Caco-2 (cell line): ENCODE measurements at places on chromosomes 3 and 15. TPM values are rescaled to one million over a fixed set of nuclear protein-coding genes. Genes with fewer than 3 reads are reported as not detected.
A peak's percentile ranks its signal among the peaks of the same experiment; 100 is the strongest.

- H3K36me3 ChIP-seq = no peaks in the 10 kb centered on the region
Observed at GRCh38 chr3:14377838-14378169, 24.6 kb upstream of the SLC6A6 start.

DNA sequence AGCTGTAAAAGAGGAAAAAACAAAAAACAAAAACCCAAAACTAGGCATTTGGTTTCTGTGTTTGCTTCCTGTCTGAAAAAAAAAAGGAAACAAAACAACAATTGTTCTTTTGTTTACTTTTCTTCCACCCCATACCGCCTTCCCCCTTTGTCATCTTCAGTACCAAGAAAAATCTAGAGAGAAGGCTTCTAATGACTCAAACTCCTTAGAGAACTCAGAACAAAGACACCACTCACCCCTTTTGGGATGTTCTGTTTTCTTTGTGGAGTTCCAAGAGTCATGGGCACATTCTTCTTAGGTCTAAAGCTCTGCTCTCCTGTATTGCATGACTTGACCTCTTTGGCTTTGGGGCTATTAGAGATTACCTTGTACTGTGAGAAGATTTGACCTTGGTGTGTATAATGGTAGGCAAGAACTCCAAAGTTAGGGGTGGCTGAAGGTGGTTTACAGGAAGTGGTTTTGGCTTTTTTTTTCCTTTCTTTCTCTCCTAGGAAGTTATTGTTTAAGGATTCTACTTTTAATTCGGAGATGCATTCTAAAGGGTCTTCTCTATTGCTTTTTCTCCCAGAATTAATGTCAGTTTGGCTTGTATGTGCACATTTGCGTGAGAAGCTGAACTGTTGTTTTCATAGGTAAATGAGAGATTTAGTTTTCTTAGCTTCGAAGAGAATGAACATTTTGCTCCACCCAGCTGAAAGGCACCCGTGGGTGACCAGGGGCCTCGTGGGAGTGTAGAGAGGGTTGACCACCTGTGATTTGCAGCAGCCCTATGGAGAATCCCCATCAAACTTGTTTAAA lies 39.5 kb upstream of the ZBTB20 start:
- no peaks in the 10 kb centered on the region for H3K27me3 ChIP-seq
- no peak for DNase-seq
- no peaks in the 10 kb centered on the region for H3K4me1 ChIP-seq

DNA sequence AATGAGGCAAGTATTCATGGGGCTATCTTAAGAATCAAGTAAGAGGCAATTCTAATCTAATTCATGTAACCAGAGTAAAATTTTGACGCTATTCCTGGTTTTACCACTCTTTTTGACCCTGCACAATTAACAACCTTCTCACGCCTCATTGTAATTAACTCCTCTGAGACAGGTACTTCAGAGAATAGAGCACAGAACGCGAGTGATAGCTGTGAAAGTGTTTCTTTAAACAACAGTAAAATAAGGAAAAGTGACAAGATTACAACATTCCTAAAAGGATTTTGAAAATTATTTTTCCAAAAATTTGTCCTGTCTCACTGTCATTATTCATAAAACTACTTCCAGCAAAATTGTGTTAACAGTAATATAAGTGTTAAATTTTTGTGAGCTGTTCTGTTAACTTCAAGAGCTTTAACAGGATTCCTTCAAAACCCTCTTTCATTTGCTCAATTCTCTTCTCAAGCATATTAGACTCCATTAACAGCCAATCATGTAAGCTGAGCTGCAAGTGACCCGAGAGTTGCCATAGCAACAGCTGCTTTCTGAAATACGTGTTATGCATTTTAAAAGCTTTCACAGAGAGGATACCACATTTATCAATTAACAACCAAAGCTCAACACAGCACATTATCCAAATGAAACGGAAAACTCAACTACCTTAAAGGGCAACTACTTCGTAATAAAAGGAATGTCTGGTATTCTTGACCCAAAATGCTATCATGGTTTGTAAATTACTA lies 93.1 kb downstream of the STAG1 start:
- no peaks in the 10 kb centered on the region for H3K4me1 ChIP-seq
- no peak overlapping the region for H3K4me3 ChIP-seq
- H3K36me3 ChIP-seq = no peaks in the 10 kb centered on the region
- no peak overlapping the region for H3K27ac ChIP-seq
- no peaks in the 10 kb centered on the region for H3K27me3 ChIP-seq

- peak overlapping the region; percentile 54 for H3K27ac ChIP-seq
- DNase-seq = no peak
- no peak overlapping the region for H3K4me3 ChIP-seq
Observed at GRCh38 chr15:74406517-74406916, 27.2 kb downstream of the SEMA7A start.

- no peak for DNase-seq
- no peak overlapping the region for H3K4me3 ChIP-seq
- no peaks in the 10 kb centered on the region for H3K36me3 ChIP-seq
- H3K27me3 ChIP-seq = no peaks in the 10 kb centered on the region
Observed at GRCh38 chr3:83913381-83913780, 1045.4 kb upstream of the CADM2 start.

DNA sequence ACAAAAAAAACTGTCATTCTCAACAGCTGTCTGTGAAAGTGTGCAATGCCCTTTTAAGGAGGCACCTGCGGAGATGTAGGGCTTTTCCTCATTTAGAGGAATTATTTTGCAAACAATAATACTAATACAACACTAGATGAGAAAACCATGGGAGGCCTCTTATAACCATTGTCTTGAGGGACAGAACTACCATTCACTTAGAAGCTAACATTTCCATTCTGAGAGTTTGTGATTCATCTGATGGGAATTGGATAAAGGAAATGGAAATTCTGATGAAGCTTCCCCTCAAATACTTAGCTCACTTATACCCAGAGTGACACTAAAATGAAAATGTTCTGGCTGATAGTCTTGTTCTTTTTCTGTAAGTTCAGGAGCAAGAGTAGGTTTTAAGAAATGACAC lies 147.7 kb downstream of the CADPS start:
- H3K27ac ChIP-seq = no peak overlapping the region
- H3K36me3 ChIP-seq = no peaks in the 10 kb centered on the region
- no peaks in the 10 kb centered on the region; the same call in 1 of the 2 replicates for H3K27me3 ChIP-seq
- H3K4me3 ChIP-seq = no peak overlapping the region

DNA sequence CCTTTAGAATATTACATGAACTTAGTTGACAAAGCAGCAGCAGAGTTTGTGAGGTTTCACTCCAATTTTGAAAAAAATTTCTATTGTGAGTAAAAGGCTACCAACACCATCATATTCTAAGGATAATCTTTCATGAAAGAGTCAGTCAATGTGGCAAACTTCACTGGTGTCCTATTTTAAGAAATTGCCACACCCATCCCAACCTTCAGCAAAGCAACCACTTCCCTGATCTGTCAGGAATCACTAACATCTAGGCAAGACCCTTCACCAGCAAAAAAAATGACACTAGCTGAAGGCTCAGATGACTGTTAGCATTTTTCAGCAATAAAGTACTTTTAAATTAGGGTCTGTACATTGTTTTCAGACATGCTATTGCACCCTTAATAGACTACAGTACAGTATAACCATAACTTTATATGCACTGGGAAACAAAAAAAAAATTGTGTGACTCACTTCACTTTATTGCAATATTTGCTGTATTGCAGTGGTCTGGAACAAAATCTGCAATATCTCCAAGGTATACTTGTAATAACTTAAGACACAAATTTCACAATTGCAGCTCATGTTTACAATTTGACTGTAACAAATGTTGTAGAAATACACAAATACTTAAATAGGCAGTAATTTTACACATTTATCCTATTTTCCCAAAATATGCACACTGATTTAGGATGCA lies 38.9 kb upstream of the ALCAM start:
- H3K4me3 ChIP-seq = no peak overlapping the region
- no peaks in the 10 kb centered on the region for H3K27me3 ChIP-seq
- H3K36me3 ChIP-seq = no peaks in the 10 kb centered on the region
- no peaks in the 10 kb centered on the region for H3K4me1 ChIP-seq

- no peak overlapping the region for H3K4me3 ChIP-seq
- peaks cover 8% of the 10 kb centered on the region for H3K4me1 ChIP-seq
- H3K27me3 ChIP-seq = no peaks in the 10 kb centered on the region
- no peak overlapping the region for H3K27ac ChIP-seq
- DNase-seq = no peak
- no peaks in the 10 kb centered on the region for H3K36me3 ChIP-seq
Observed at GRCh38 chr3:5002174-5002870, 23.1 kb downstream of the BHLHE40 start.

- H3K4me1 ChIP-seq = peaks cover 31% of the 10 kb centered on the region
- H3K27ac ChIP-seq = peak overlapping the region; percentile 90
- H3K27me3 ChIP-seq = no peaks in the 10 kb centered on the region
- H3K4me3 ChIP-seq = no peak overlapping the region
- no peaks in the 10 kb centered on the region for H3K36me3 ChIP-seq
- DNase-seq = peak; percentile 46
Observed at GRCh38 chr3:194577986-194578905, 55.0 kb downstream of the TMEM44 start.

- no peak overlapping the region for H3K27ac ChIP-seq
- no peak for DNase-seq
- H3K4me3 ChIP-seq = no peak overlapping the region
- no peaks in the 10 kb centered on the region for H3K27me3 ChIP-seq
- H3K4me1 ChIP-seq = no peaks in the 10 kb centered on the region
- no peaks in the 10 kb centered on the region for H3K36me3 ChIP-seq
Observed at GRCh38 chr15:88606070-88606794, 14.9 kb upstream of the AEN start.

DNA sequence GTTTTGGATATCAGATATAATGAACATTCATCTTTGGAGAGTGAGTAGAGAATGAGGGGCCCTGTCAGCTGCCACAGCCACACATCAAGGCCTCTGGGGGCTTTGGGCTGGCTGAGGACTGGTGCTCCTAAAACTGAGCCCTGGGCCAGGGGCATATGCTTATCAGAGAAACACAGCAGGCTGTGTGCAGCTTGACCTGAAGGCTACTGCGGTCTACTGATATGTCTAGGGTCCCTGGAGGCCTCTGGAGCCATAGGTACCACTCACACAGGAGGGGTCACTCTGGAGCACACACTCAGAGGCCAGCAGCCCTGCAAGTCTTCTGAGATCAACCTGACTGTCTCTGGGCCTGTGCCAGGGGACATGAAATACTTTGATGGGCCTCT lies 7.6 kb downstream of the TF start:
- no peaks in the 10 kb centered on the region for H3K36me3 ChIP-seq
- H3K27me3 ChIP-seq = no peaks in the 10 kb centered on the region
- no peak overlapping the region for H3K4me3 ChIP-seq

- 0 out of 2 replicates have a peak, but pooled peaks cover 3% of the 10 kb centered on the region for H3K4me1 ChIP-seq
- no peak overlapping the region for H3K4me3 ChIP-seq
- DNase-seq = no peak
- H3K36me3 ChIP-seq = no peaks in the 10 kb centered on the region
Observed at GRCh38 chr3:120462409-120462959, 11.7 kb upstream of the FSTL1 start.

DNA sequence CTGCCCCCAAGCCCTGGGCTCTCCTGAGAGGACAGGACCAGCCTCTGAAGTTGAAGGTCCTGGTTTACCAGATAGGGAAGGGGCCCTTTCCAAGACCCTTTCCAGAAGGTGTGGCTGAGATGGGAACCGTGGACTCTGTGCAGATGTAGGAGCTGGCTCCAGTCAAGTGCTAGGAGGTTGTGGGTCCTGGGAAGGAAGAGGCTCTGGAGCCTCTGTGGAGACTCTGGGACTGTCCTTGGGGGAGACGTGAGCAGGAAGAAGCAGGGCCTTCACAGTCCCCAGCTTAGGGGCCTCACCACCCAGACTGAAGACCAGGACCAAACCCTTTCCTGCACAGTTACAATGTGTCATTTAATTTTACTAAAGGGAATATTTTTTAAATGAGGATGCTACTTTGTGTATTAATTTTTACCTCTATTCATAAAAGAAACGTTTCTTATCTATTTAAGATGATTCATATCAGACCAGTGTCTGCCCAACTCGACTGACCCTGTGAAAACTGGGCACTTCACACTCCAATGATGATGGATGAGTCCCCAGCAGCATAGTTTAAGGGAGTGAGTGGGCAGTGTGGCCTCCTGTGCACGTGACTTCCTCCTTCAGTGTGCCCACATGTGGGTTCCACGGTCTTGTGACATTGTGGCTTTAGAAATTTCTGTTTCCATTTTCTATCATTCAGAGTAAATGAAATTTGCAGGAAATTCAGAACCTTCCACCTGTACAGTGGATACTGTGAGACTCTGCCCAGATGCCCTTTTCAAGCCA lies 10.9 kb downstream of the CCR5AS start:
- H3K4me3 ChIP-seq = no peak overlapping the region
- no peak overlapping the region for H3K27ac ChIP-seq
- DNase-seq = no peak

- no peaks in the 10 kb centered on the region for H3K36me3 ChIP-seq
- H3K4me1 ChIP-seq = no peaks in the 10 kb centered on the region
- DNase-seq = no peak
- H3K27ac ChIP-seq = no peak overlapping the region
- no peaks in the 10 kb centered on the region for H3K27me3 ChIP-seq
Observed at GRCh38 chr3:116399701-116400226, 45.5 kb downstream of the LSAMP start.

The CCR8 gene
- total RNA-seq = not detected in 2 replicates

The VILL gene
- 11.7 and 12.2 TPM in 2 replicates for total RNA-seq

The UROC1 gene
- not detected in 2 replicates for total RNA-seq

The ZNF385D gene
- total RNA-seq = not detected in 2 replicates

The C2CD4A gene
- total RNA-seq = 0.11 and 0.19 TPM in 2 replicates

The FETUB gene
- 0.30 TPM in 1 of 2 replicates, not detected in the other for total RNA-seq

The RAB43 gene
- 10.8 and 12.3 TPM in 2 replicates for total RNA-seq

The ITGA11 gene
- total RNA-seq = 0.18 TPM in 1 of 2 replicates, not detected in the other

The CPLX3 gene
- not detected in 2 replicates for total RNA-seq

The FBXL2 gene
- total RNA-seq = 8.5 and 10.8 TPM in 2 replicates

The TRPC1 gene
- total RNA-seq = 7.9 and 8.3 TPM in 2 replicates

The CCR9 gene
- total RNA-seq = not detected in 2 replicates

The NAA50 gene
- 182 and 188 TPM in 2 replicates for total RNA-seq
